ENCODE measurements at places on chromosomes 3 and 15.
A peak's percentile ranks its signal among the peaks of the same experiment; 100 is the strongest.

DNA sequence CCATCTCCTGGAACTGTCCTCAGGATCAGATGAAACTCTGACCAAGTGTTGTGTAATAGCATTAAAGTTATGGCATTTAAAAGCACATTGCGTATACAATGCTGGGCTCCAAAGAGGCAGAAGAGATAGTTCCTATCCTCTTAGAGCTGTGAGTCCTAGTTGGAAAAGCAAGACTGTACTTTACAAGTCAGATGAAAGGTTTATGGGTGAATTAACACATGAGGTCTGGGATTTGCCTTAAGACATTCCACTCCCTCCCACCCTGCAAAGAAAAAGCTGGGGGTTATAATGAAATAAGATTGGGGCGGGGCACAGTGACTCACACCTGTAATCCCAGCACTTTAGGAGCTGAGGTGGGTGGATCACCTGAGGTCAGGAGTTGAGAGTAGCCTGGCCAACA lies 35.6 kb downstream of the SNAPC5 start:
- no peak for DNase-seq

DNA sequence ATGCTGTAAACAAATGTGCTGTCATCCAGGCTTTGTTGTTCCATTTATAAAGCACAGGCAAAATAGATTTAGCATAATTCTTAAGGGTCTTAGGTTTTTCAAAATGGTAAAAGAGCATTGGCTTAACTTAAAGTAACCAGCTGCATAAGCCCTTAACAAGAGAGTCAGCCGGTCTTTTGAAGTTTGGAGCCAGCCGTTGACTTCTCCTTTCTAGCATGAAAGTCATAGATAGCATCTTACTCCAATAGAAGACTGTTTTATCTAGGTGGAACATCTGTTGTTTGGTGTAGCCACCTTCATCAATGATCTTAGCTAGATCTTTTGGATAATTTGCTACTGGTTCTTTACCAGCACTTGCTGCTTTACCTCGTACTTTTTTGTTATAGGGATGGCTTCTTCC lies 297.5 kb upstream of the DCBLD2 start:
- no peak for DNase-seq

- DNase-seq: no peak
Measured at GRCh38 chr3:56880720-56881575, 79.2 kb upstream of the ARHGEF3 start.

DNA sequence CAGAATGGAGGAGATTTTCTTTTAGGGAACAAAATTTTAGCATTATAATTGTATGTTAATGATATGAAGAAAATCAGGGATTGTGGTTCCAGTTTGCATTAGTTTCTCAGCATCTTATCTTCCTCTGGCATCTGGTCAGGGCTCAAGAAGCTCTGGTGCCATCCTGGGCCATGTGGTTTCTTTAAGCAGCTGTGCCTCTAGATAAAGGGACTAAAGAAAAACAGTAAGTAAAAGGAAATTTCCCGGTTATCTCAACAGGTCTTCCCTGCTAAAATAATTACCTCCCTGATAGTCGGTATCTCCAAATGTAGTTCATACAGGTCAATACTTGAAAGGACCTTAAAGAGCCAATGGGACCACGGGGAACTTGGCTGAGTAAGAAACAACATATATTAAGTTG lies 375.1 kb upstream of the RBMS3 start:
- no peak for DNase-seq

GRCh38 chr3:107684431-107684925 lies 161.7 kb downstream of the BBX start:
- no peak for DNase-seq

DNA sequence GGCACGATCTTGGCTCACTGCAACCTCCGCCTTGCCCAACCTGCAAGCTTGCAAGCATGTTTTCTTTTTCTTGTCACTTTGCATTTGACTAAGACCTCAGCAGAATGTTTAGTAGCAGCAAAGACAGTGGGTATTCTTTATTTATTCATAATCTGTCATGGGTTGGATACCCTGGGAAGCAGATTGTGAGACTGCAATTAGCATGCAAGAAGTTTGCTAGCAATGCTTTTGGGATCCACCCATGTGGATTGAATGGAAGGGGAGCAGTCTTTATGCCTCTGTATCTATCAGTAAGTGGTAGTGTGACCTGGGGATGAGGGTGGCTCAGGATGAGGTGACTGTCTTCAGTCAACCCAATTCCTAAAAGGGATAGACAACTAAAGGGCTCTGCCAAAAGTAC lies 166.7 kb downstream of the RAP2B start:
- no peak for DNase-seq

GRCh38 chr3:145767909-145768308 lies 393.1 kb downstream of the PLOD2 start:
- no peak for DNase-seq

GRCh38 chr3:128336337-128337156 lies 130.1 kb downstream of the DNAJB8 start:
- no peak for DNase-seq

DNA sequence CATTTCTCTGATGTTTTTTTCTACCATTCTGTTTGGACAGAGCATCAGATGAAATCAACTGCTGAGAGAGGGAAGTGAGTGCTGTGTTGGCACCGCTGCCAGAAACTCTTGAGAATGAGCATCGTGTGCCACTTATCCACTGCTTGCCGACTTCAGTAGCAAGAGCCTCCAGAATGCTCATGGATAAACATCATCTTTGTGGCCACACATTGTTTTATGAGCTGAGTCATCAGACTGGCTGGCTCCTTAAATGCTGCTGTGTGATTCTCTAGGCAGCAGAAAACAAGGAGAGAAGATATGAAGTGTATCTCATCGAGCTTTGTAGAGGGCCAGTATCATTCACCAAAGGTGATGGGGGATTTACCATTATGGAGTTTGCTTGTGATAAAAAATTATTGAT lies 3.4 kb upstream of the DOCK3 start:
- no peak for DNase-seq

- DNase-seq: no peak
Measured at GRCh38 chr3:101531473-101532086, 18.6 kb upstream of the SENP7 start.

DNA sequence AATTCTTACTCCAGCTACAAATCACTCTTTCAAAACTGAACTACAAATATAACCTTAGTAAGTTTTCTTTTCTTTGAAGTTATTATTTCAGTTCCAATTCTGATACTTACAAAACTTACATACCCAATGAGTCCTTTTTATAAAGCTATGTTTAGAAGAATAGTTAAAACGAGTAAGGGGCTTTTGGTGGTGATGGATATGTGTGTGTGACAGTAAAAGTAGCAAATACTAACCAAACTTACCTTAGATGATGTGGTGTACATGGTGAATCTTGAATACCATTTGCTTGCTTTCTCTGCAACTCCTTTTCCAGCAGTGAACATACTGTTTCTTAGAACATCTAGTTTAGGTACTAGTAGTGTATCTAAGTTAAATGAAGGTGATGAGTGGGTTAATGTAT lies 68.4 kb downstream of the SLC24A1 start:
- DNase-seq: no peak

- DNase-seq: no peak
Measured at GRCh38 chr3:49415931-49416601, 3.8 kb downstream of the TCTA start.

DNA sequence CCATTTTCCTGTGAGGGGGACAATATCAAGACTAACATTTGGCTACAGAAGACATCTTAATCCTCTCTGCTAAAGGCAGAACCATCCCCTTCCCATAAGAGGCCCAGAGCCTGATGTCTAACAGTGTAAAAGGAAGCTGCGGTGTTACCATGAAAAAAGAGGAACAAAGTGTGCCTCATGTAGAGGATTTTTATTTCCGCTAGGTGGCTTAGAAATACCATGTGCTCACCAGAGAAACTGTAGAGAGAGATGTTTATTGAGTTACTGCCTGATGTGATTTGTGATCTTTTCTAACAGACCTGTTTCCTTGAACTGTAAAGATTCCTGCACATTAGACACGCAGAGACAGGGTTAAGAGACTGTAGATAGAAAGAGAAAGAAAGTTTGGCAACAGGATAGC lies 22.0 kb downstream of the OR5H15 start:
- DNase-seq: peak; percentile 18

- no peak for DNase-seq
Measured at GRCh38 chr15:61116825-61117224, 112.3 kb downstream of the RORA start.

DNA sequence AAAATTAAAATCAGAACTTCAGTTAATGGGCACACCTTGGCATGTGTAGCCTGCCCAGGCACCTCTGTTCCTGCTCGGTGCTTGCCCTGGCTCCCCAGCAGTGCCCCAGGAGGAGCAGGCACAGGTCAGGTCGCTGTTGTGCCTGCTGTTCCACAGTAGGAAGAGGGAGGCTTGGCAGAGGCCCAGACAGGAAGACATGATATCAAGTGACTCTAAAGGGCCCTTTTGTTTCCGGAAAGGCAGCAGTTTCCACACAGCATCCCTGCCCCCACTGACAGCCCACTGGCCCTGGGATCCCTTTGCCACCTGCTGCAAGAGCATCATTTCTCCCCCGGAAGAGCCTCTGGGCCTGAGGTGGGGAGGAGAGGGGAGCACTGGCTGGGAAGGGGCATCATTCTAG lies 40.5 kb upstream of the HES1 start:
- DNase-seq: no peak

DNA sequence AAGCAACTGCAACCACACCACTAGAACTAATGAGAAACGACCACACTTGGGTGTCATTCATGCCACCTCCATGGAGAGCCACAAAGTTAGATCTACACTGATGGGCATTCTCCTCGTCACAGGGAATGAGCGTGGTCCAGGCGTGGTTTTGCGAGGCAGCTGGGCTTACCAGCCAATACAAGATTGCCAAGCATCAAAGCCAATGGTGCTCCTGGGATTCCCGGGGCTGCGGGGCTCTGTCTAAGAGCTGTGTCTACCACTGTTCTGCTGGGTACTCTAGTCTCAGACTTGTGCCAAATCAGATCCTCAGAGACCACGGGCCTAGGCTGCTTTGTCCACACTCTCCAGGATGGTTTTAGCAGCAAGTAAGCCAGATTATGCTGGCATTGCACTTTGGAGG lies 43.8 kb downstream of the RAB6B start:
- DNase-seq: no peak

DNA sequence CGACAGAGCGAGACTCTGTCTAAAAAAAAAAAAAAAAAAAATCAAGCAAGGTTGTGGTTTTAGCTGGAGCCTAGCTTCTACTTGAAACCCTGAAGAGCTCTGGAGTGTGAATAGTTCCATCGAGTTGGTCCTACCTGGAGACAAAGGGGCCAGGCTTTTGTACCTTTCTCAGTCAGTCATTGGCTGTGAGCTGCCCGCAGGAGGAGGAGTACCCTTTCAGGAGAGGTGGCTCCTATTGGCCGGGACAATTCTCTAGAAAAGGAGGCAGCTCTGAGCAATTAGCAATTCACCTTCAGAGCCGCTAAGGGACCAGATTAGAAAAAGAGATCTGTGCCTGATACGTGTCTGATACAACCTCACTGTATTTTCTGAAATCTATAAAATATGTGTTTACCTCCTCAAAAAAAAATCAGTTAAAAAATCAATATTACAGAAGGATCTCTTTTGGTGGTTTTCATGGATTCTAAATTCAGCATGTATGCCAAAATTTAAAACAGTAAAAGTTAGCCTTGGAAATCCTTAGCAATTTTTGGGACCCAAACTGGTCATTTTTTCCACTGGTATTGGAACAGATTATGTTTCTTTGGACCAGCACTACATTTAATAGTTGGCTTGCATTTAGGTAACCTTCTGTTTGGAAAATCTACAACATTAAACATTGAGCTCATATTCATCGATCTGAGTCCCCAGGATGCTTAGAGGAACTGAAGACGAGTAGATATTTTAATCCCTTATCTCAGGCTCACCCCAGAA lies 29.7 kb upstream of the PDCD6IP start:
- no peak for DNase-seq

GRCh38 chr3:133775309-133775708 lies 29.1 kb downstream of the TF start:
- DNase-seq: no peak

- DNase-seq: peak; percentile 24
Measured at GRCh38 chr3:30353711-30354467, 252.5 kb upstream of the TGFBR2 start.

DNA sequence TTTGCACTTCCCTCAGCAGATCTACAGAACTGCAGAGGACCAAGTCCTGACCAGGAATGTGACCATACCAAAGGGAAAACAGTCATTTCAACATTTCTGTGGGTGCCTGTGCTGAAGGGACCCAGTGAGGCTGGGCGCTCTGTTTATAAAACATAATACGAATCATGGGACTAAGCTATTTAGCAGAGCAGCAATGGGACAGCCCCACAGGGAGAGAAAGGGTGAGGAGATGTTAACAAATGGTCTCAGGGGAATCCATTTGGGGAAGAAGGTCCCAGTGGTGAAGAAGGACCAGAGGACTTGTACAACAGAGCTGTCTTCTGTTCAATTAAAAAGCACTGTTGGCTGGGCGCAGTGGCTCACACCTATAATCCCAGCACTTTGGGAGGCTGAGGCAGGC lies 1025.4 kb downstream of the FHIT start:
- DNase-seq: no peak

GRCh38 chr3:188876370-188876769 lies 295.4 kb upstream of the TPRG1 start:
- DNase-seq: no peak

GRCh38 chr3:15651396-15651795 lies 49.9 kb downstream of the BTD start:
- DNase-seq: no peak

DNA sequence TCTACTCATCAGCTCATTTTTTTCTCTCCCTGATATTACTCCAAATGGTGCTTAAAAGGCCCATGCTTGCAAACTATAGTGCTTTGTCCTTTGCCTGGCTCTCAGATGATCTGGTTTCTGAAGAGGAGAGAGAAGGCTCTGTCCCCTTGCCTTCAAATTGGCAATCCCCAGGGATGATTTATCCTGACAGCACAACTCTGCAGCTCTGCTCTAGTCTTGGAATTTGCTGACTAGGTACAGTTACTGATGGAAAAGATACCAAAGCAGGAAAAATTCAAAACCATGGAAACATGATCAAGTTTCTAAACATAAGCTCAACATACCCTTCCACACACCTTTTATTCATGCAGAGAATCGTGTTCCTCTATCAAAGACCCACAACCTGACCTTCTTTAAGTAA lies 106.7 kb upstream of the CADPS start:
- no peak for DNase-seq

GRCh38 chr15:66851311-66852063 lies 149.5 kb downstream of the SMAD6 start:
- no peak for DNase-seq

- DNase-seq: no peak
Measured at GRCh38 chr3:18119866-18120265, 305.3 kb downstream of the SATB1 start.
